ENCODE measurements at places on chromosomes 7 and 10.
A peak's percentile ranks its signal among the peaks of the same experiment; 100 is the strongest.

DNA sequence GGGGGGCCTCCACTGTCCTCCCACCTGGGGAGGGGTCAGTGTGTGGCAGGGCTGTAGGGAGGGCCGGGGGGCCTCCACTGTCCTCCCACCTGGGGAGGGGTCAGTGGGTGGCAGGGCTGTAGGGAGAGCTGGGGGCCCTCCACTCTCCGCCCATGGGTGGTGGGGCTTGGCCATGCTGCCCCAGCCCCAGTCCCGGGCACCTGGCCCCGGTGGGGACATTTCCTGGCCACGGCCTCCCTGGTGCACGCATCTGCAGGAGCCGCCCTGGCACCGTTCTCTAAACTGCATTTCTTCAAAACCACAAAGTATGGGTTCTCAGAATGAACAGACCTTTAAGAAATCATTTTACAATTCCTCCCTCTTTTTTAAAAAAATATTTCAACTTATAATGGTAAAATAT is 89.3 kb upstream of the PDGFA start:
- no peak for DNase-seq

- DNase-seq: no peak
Measured at GRCh38 chr10:88042160-88043100, 179.0 kb downstream of the PTEN start.

- no peak for DNase-seq
Measured at GRCh38 chr10:132714986-132715775, 70.8 kb downstream of the NKX6-2 start.

DNA sequence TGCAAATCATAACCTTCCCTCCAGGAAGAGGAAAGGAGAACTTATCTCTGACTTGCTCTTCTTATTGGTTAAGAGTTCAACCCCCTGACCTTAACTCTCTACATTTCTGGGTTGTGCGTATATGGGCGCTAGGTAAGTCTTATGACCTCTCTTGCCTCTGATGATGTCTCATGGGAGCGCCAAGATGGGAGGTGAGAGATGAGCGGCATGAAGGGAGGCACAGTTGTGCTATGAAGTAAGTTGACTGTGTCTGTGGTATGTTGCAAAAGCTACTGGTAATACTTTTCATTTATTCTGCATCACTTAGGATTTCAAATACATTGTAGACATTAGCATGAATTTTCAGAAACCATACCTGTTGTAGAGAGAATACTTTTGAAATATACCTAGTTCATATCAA is 59.0 kb downstream of the EXOC6 start:
- DNase-seq: no peak

DNA sequence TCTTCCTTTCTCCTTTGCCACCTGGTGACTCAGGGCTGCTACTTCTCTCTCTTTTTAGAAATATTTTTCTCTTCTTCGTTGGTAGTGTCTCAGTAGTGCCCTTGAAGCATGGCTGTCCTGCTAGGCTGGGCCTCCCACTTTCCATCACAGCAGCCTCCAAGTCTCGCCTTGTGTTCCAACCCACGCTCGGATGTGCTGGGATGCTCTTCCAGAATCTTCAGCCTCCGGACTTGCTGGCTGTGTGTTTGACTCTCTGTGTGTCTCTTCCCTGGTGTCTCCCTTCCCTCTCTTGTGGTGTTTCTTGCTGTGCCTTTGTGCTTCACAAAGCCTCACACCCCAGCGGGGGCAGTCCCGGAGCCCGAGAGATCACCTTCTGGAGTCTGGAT is 100.5 kb downstream of the INPP5A start:
- DNase-seq: no peak

DNA sequence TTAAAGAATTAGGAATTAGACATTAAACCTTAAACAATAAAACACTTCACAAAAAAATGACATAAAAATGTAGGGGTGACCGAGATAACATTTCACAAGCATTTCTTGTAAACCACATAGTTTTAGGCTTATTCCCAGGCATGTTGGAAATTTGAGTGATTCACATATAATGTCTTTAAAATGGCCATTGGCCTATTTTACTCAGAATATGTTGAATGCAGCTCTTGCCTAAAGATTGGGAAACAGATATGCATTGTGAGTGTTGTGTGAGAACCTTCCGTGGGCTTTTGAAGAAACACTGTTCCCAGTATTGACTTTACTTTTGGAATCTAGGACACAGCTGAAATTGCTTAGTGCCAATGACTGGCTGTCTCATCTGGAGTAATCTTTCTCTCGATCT is 79.6 kb downstream of the ARL5B start:
- DNase-seq: no peak

DNA sequence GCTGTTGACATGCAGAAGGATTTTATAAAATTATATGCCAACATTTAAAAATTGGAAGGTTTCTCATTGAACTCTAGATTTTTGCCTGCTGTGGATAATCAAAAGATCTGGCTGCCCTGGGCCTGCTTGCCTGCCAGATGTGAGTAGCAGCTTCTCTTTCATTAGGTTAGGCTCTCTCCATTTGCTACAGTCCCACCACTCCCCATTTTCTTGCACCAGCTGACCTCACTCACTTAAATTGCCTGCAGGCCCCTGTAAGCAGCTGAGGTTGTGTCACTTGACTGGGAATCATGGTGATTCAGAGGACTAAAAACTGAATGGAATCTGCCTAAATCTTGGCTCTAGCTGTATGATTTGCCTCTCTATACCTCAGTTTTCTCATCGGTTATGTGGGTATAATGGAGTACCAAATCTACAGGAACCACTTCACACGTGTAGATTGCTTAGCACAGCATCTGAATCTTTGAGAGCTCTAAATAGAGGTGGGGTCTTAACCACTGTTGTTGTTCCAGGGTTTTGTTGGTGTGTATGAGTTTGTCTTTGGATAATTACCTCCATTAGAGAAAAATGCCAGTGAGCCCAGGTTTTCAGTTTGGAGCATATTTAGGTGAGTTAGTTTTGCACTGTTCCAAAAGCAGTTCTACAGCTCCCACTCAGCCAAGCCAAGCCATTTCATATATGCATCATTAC is 18.6 kb upstream of the RAPGEF5 start:
- DNase-seq: no peak

DNA sequence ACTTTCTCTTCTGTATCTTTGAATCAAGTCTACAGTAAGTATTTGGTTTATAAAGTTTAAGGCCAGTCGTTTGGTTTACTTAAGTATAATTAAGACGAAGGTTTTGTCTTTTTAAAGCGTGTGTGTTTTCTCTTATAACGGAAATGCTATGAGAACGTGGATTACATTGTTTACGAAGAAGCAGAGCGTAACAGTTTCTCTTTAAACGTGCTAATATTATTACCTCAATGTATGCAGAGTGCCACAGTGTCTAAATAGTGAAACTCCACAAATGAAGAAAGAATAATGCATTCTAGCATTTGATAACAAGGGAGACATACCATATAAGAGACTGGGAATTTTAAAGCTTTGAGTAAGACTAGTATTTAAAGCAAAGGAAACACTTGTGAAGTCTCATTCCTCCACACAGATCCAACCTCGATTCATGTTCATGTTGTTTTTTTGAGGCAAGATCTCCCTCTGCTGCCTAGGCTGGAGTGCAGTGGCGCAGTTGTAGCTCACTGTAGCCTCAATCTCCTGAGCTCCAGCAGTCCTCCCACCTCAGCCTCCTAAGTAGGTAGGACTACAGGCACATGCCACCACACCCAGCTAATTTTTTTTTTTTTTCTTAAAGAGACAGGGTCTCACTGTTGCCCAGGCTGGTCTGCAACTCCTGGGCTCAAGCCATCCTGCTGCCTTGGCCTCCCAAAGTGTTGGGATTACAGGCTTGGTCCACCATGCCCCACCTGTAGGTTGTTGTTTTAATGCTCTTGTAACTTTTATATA is 75.1 kb downstream of the ANKRD61 start:
- peak; percentile 28 for DNase-seq

- no peak for DNase-seq
Measured at GRCh38 chr7:122014697-122015096, 129.4 kb downstream of the AASS start.

- peak; percentile 4 for DNase-seq
Measured at GRCh38 chr7:118259115-118259514, 34.6 kb downstream of the ANKRD7 start.

DNA sequence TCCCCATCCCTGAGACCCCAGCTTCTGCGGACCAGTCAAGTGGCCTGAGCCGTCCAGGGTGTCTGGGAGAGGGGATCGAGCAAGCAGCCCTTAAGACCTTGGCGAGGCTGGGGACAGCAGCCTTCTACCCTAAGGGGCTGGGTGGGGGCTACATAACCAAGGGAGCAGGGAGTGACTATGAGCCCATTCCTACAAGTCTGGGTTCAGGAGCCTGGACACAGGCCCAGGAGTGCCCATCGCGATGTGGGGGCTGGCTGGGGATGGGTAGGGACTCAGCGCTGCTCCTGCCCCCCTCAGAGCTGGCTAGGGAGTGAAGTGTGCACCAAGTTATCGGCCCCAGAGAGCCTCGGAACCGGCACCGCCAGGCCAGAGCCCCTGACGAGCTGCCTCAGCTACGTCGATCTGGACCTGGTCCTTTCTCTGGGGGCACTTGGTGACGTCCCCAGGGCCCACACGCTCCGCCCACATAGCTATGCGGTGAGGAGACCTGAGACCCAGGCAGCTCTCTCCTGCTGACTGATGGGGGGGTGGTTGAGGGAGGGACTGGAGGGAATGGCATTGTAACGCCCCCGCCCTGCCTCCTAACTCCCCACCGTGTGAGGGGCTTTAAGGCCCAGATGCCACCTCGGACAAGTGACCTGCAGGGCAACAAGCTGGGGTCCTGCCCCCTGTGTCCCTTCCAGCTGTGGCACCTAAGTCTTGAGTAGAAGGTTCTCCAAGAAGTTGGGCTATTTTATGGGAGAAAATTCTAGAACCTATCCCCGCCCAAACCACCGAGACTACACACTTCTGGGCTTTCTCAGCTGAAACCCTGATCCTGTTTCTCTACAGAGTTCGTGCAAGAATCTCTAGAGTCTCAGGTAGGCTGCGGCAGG is 2.5 kb downstream of the SAP25 start:
- DNase-seq: no peak

GRCh38 chr10:114631666-114632417 is 26.2 kb downstream of the ABLIM1 start:
- peak; percentile 22 for DNase-seq

- no peak for DNase-seq
Measured at GRCh38 chr10:129725011-129725410, 239.1 kb downstream of the EBF3 start.

GRCh38 chr10:124516746-124517397 is 55.2 kb downstream of the LHPP start:
- no peak for DNase-seq

DNA sequence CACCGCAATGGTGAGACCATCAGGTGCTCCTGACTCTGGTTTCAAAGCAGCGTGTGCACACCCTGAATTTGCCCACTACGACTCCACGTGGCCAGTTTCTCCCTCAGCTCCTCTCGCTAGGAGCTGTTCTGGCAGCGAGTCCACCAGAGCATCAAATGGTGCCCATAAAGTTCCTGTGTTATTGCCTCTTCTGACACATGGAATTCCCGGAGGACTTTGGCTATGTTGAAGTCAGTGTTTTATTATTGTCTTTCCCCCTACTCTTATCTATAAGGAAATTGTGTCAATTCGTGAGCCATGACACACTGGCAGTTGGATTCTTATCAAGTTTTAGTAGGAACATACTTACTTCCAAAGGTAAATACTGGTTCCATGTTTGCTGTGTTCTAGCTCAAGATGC is 53.9 kb upstream of the NPVF start:
- no peak for DNase-seq

- no peak for DNase-seq
Measured at GRCh38 chr7:148211740-148212151, 378.8 kb upstream of the C7orf33 start.

- DNase-seq: no peak
Measured at GRCh38 chr7:157975401-157976372, 611.9 kb downstream of the PTPRN2 start.

DNA sequence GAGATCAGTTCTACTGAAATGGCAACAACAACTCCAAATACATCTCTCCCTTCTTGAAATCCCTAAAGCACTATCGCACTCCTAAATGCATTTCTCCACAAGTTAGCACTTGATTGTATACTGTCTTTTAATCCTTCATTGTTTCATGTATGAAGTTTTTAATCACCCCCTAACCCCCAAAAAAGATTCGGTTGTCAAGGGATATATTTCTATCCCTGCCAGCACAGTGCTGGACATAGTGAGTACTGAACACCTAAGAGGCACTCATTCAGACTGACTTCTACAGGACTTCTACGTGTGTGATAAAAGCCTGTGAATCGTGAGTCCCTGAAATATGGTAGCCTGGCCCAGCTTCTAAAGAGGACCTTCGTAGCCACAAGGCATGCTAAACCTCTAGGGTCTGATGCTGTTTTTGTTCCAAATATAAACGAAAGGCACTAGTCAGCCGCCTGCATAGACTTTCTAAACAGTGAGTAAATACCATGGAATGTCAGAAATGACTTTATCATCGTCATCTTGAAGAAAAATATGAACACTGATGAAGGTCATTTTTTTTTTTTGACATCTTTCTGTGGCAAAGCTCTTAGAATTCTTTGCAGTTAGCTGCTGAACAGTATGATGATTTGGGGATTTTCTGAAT is 14.6 kb upstream of the ZSCAN21 start:
- DNase-seq: no peak

GRCh38 chr10:62466590-62466989 is 92.4 kb downstream of the ZNF365 start:
- DNase-seq: no peak
